ENCODE measurements at places on chromosomes 2 and 18.
A peak's percentile ranks its signal among the peaks of the same experiment; 100 is the strongest.

GRCh38 chr2:70367722-70368323 is 66.0 kb upstream of the FAM136A start:
- no peak overlapping the region for H3K4me3 ChIP-seq
- H3K27me3 ChIP-seq = peaks cover 2% of the 10 kb centered on the region
- no peaks in the 10 kb centered on the region for H3K4me1 ChIP-seq
- no peak overlapping the region for H3K27ac ChIP-seq
- DNase-seq = peak; percentile 52

GRCh38 chr2:144120487-144120886 is 399.4 kb downstream of the ZEB2 start:
- no peak overlapping the region for H3K4me3 ChIP-seq
- no peaks in the 10 kb centered on the region for H3K4me1 ChIP-seq
- no peak overlapping the region for H3K27ac ChIP-seq
- H3K36me3 ChIP-seq = no peaks in the 10 kb centered on the region

DNA sequence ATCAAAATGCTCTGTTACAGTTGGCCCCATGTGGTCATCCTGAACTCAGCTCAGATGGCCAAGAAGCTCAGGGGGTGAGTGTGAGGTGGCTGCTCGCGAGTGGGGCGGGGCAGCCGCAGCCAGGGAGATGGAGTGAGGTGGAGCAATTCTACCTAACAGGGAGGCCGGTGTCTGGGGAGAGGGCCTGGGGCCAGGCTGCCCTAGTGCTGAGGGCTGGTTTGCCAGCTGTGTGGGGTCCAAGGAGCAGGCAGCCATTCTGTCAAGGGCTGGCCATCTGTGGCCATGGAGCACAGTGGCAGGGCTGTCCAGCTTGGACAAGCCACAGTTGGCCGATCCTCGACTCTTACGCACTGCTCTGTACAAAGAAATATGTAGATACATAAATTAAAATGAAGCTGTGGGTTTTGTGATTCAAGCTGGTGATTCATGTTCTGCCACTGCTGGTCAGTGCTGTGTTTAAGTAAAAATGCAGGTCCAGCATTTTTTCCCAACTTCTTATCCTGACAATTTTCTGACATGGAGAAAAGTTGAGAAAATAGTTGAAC is 82.1 kb downstream of the HS6ST1 start:
- no peaks in the 10 kb centered on the region for H3K4me1 ChIP-seq
- H3K27me3 ChIP-seq = peaks cover 16% of the 10 kb centered on the region
- H3K27ac ChIP-seq = no peak overlapping the region
- no peak overlapping the region for H3K4me3 ChIP-seq

- no peaks in the 10 kb centered on the region for H3K27me3 ChIP-seq
- no peak overlapping the region for H3K4me3 ChIP-seq
- no peaks in the 10 kb centered on the region for H3K4me1 ChIP-seq
- no peak for DNase-seq
These were observed 58.2 kb downstream of the ANKMY1 start for GRCh38 chr2:240499309-240500301.

DNA sequence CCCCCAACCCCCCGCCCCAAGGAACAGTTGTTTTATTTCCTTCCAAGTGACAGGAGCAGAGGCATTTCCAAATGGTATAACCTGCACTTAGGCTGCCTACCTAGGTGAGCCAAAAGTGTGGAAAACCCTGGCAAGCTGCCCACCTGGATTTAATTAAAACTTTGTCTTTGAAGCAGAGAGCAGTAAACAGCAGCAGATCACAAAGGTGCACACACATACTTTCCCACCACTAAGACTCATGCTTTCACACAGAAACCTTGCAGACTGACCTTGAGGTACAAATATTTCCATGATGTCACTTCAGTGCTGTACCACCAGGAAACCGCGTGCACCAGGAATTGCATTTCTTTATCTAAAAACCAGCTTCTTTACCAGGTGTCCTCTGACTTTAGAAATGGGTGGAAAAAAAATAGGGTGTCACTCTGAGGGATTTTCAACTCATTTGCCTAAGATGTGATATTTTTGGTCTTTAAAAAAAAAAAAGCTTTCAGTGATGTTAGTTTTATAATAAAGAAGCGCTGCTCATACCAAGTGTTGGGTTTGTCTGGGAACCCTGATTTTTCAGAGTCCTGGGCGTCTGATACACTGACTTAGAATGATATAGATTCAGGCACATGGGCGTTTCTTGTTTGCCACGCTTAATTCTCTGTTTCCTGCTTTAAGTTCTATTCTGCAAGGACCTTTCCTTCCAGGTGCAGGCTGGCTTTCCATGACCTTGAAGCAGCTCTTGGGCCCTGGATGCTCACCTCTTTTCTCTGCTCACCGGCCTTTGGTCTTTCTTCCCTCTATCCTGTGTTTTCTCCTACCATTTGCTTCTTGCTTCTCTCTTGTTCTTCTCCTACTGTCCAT is 70.7 kb upstream of the BCL2L11 start:
- H3K4me1 ChIP-seq = no peaks in the 10 kb centered on the region
- no peak overlapping the region for H3K4me3 ChIP-seq
- no peak overlapping the region for H3K27ac ChIP-seq

- peaks cover 9% of the 10 kb centered on the region for H3K27me3 ChIP-seq
- H3K4me1 ChIP-seq = 0 out of 2 replicates have a peak, but pooled peaks cover 9% of the 10 kb centered on the region
- H3K27ac ChIP-seq = no peak overlapping the region
- no peak overlapping the region for H3K4me3 ChIP-seq
- no peak for DNase-seq
- no peaks in the 10 kb centered on the region for H3K36me3 ChIP-seq
These were observed 7.3 kb upstream of the ATOH8 start for GRCh38 chr2:85746321-85747004.
